ENCODE measurements at places on chromosomes 6 and 20. TPM values are rescaled to one million over a fixed set of nuclear protein-coding genes. Genes with fewer than 3 reads are reported as not detected.

- H3K36me3 ChIP-seq, result no peaks in the 10 kb centered on the region
- no peak for DNase-seq
- H3K4me3 ChIP-seq, result no peak overlapping the region
These were observed 260.3 kb upstream of the MAN1A1 start for GRCh38 chr6:119609865-119610264.

DNA sequence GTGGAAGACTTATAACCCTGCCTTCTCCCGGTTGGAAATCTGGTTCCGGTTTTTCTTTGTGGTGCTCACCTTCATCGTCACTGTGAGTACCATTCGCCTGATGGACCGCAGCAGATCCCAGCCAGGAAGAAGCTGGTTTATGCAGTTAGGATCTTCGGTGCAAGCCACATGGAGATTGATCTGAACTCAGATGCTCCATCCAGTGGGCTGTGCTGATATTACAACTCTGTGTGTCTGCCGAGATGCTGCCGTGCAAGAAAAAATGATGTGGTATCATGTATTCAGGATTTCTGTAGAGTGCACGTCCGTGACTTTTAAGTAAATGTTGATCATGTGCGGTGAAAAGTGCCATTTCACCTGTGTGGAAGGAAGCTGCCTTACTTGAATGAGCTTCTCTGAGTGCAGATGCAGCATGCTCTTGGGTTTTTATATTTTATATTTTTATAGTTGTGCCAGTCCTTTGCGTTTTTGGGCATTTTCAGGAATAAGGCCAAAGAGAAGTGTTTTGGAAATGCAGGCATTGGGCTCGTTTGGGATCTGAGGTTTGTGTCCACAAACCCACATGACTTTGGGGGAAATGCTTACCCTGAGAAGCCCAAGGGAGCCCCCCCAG, 39.2 kb downstream of the DYNLT1 start:
- no peak overlapping the region for H3K4me3 ChIP-seq
- H3K27ac ChIP-seq, result no peak overlapping the region
- no peaks in the 10 kb centered on the region for H3K4me1 ChIP-seq
- H3K27me3 ChIP-seq, result no peaks in the 10 kb centered on the region
- DNase-seq, result peak; percentile 57

Gene SRC
- 41.8 TPM for total RNA-seq

DNA sequence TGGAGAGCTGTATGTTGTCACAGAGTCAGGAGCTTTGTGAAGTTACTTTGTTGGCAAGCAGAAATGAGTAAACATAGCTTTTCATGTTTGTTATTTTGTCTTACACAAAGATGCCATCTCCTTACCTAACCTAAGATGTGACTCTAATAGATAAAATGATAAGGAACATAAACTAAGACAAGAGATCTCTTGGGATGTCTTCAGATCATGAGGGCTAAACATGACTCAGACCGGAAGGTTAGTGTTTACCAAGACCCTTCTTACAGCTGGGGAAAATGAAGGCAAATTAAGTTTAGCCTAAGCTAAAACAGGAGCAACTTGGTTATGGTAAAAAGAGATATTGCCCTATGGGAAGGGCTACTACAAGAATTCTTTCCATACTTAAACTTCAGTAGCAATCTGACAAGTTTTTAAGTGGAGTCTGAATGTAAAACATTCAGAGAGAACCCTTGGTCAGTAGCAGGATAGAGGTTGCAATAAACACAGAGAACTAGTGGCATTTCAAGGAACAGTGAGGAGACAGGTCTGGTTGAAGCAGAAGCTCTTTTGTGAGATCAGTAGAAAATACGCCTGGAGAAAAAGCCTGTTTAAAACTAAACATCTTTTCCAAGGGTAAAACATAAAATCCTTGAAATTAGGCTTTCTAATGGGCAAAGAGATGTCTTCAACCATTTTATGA, 29.9 kb downstream of the SGK1 start:
- H3K36me3 ChIP-seq, result no peaks in the 10 kb centered on the region
- H3K27me3 ChIP-seq, result no peaks in the 10 kb centered on the region
- H3K4me1 ChIP-seq, result no peaks in the 10 kb centered on the region
- DNase-seq, result no peak
- no peak overlapping the region for H3K4me3 ChIP-seq
- H3K27ac ChIP-seq, result no peak overlapping the region

DNA sequence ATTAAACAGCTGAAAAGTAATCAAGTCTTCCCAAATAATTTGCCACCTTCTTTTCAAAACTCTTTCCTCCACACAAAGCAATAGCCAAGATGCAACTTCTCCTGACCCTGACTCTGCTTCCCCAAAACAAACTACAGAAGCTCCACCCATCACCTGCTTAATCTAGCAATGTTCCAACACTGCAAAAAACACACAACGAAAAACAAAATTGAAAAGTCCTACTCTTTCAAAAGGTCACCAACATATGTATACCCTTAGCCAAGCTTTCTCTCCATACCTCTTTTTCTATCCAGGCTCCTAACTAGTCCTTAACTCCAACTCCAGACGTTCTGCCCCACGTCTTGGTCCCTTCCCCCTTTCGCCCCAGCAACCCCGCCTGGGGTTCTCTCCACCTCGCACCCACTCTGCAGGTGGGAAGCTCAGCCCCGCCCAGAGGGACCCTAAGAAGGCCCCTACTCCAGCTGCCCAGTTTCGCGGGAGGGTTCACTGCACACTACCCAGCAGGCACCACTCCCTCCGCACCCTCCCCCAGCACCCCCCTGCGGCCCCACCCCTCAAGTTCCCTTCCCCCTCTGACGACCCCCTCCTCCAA, 717 bp downstream of the CSNK2A1 start:
- H3K27me3 ChIP-seq, result no peaks in the 10 kb centered on the region
- peak overlapping the region; percentile 98 for H3K27ac ChIP-seq
- DNase-seq, result no peak
- H3K36me3 ChIP-seq, result no peaks in the 10 kb centered on the region

DNA sequence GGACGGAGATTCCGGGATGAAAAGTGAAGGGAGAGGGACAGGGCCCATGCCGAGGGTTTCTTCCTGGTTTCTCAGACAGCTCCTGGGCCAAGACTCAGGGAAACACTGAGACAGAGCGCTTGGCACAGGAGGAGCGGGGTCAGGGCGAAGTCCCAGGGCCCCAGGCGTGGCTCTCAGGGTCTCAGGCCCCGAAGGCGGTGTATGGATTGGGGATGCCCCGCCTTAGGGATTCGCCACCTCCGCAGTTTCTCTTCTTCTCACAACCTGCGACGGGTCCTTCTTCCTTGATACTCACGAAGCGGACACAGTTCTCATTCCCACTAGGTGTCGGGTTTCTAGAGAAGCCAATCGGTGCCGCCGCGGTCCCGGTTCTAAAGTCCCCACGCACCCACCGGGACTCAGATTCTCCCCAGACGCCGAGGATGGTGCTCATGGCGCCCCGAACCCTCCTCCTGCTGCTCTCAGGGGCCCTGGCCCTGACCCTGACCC, 55.0 kb upstream of the HLA-A start:
- H3K36me3 ChIP-seq, result no peaks in the 10 kb centered on the region
- H3K4me3 ChIP-seq, result peak overlapping the region; percentile 66
- no peaks in the 10 kb centered on the region for H3K4me1 ChIP-seq
- no peaks in the 10 kb centered on the region for H3K27me3 ChIP-seq
- H3K27ac ChIP-seq, result peak overlapping the region; percentile 98

GRCh38 chr6:44298055-44298803, 14.9 kb downstream of the AARS2 start:
- no peak for DNase-seq
- no peak overlapping the region for H3K4me3 ChIP-seq
- no peak overlapping the region for H3K27ac ChIP-seq
- no peaks in the 10 kb centered on the region for H3K27me3 ChIP-seq
- no peaks in the 10 kb centered on the region for H3K4me1 ChIP-seq
- no peaks in the 10 kb centered on the region for H3K36me3 ChIP-seq

DNA sequence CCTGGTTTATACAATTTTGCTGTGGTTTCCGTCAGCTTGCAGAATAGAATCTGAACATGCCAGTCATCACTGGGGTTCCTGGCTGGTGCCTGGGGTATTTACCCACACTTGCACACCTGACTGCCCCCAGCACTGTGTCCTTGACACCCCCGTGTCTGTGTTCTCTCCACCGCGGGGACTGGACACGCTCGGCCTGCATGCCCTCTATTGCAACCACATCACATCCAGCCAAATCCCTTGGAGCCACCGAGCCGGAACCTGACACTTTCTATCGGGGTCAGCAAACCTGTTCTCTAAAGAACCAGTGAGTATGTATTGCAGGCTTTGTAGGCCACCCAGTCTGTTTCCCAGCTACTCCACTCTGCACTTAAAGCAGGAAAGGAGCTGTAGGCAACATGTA, 527.5 kb downstream of the PRKN start:
- DNase-seq, result no peak
- no peak overlapping the region for H3K4me3 ChIP-seq
- H3K4me1 ChIP-seq, result no peaks in the 10 kb centered on the region
- H3K27ac ChIP-seq, result no peak overlapping the region
- no peaks in the 10 kb centered on the region for H3K36me3 ChIP-seq
- H3K27me3 ChIP-seq, result no peaks in the 10 kb centered on the region

GRCh38 chr6:37244430-37245310, 12.9 kb upstream of the TBC1D22B start:
- DNase-seq, result peak; percentile 85
- H3K36me3 ChIP-seq, result no peaks in the 10 kb centered on the region
- peak overlapping the region; percentile 91 for H3K27ac ChIP-seq
- H3K4me1 ChIP-seq, result peaks cover 15% of the 10 kb centered on the region
- H3K4me3 ChIP-seq, result no peak overlapping the region

- peaks cover 6% of the 10 kb centered on the region for H3K4me1 ChIP-seq
- H3K27ac ChIP-seq, result peak overlapping the region; percentile 74
- peak overlapping the region; percentile 29 for H3K4me3 ChIP-seq
- peak; percentile 28 for DNase-seq
- no peaks in the 10 kb centered on the region for H3K27me3 ChIP-seq
These were observed 1.6 kb downstream of the PRDM1 start for GRCh38 chr6:106087548-106088325.

Gene FAM184A
- total RNA-seq, result 1.8 TPM

DNA sequence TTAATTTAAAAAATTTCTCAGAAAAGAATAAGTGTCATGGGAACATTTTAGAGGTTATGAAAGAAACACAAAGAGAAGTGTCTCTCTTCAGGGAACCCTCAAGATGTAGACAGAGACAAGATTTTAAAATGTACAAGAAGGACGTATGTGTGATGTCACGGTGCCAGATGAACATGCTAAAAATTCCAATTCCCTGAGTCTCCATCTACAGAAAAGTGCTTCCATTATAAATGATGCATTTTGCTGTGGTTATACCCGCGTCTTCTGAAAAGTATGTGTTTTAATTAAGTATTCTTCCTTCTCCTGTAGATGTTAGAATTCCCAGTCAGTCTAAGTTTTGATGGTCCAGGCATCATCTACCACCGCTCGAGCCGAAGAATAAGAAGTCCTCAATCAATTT, 489.1 kb downstream of the PREX1 start:
- H3K4me3 ChIP-seq, result no peak overlapping the region
- DNase-seq, result no peak
- no peaks in the 10 kb centered on the region for H3K4me1 ChIP-seq
- peak overlapping the region; percentile 59 for H3K27ac ChIP-seq

GRCh38 chr20:49619113-49620048, 51.4 kb upstream of the PTGIS start:
- H3K36me3 ChIP-seq, result no peaks in the 10 kb centered on the region
- no peak for DNase-seq
- no peak overlapping the region for H3K27ac ChIP-seq
- H3K4me3 ChIP-seq, result no peak overlapping the region
- H3K27me3 ChIP-seq, result no peaks in the 10 kb centered on the region
- H3K4me1 ChIP-seq, result no peaks in the 10 kb centered on the region

GRCh38 chr6:27297857-27298730, 14.0 kb downstream of the POM121L2 start:
- H3K27me3 ChIP-seq, result no peaks in the 10 kb centered on the region
- no peaks in the 10 kb centered on the region for H3K4me1 ChIP-seq
- no peak for DNase-seq

DNA sequence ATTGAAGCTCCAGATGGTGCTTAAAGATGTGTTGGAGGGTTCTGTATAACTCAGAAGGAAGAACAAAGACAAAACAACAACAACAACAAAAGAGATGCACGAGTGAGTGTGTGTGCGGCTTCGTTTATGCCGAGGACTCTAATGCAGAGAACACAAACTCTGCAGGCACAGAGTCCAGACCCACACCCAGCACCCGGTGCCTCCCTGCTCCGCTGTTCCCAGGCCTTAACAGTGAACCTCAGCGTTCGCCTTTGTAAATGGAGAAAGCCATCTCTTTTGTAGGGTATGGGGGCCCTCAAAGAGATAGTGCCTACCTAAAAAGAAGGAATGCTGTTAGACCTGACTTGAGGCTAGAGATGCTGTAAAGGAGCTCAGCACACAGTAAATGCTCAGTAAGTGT, 243.3 kb downstream of the ERMARD start:
- no peaks in the 10 kb centered on the region for H3K36me3 ChIP-seq
- no peaks in the 10 kb centered on the region for H3K4me1 ChIP-seq
- no peak overlapping the region for H3K27ac ChIP-seq
- DNase-seq, result no peak

Gene PTGIS
- total RNA-seq, result 460 TPM

- no peaks in the 10 kb centered on the region for H3K4me1 ChIP-seq
- no peaks in the 10 kb centered on the region for H3K27me3 ChIP-seq
- H3K27ac ChIP-seq, result no peak overlapping the region
- no peak for DNase-seq
- no peak overlapping the region for H3K4me3 ChIP-seq
These were observed 44.0 kb downstream of the EFCAB8 start for GRCh38 chr20:32902456-32903420.

GRCh38 chr20:50141018-50141675, 12.4 kb downstream of the PEDS1 start:
- H3K4me3 ChIP-seq, result no peak overlapping the region
- no peaks in the 10 kb centered on the region for H3K27me3 ChIP-seq
- H3K36me3 ChIP-seq, result no peaks in the 10 kb centered on the region
- no peaks in the 10 kb centered on the region for H3K4me1 ChIP-seq

DNA sequence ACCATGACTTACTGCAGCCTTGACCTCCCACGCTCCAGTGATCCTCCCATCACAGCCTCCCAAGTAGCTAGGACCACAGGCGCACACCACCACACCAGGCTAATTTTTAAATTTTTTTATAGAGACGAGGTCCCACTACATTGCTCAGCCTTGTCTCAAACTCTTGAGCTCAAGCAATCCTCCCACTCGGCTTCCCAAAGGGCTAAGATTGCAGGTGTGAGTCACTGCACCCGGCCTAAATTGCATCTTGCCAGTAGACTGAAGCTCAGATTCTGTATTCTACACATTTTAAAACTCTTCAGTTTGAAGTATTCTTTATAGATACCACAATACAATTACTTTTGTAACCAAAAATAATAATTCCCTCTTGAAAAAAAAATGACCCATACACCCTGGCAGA, 11.4 kb downstream of the NUDT3 start:
- no peaks in the 10 kb centered on the region for H3K4me1 ChIP-seq
- no peak overlapping the region for H3K27ac ChIP-seq
- no peaks in the 10 kb centered on the region for H3K36me3 ChIP-seq
- no peak overlapping the region for H3K4me3 ChIP-seq
- H3K27me3 ChIP-seq, result no peaks in the 10 kb centered on the region

Gene SIRPB2
- total RNA-seq, result 2.9 TPM

- no peaks in the 10 kb centered on the region for H3K36me3 ChIP-seq
- no peak overlapping the region for H3K4me3 ChIP-seq
- DNase-seq, result no peak
- no peaks in the 10 kb centered on the region for H3K27me3 ChIP-seq
- no peaks in the 10 kb centered on the region for H3K4me1 ChIP-seq
- no peak overlapping the region for H3K27ac ChIP-seq
These were observed 130.4 kb upstream of the QKI start for GRCh38 chr6:163284151-163284550.

- H3K36me3 ChIP-seq, result no peaks in the 10 kb centered on the region
- no peaks in the 10 kb centered on the region for H3K4me1 ChIP-seq
- no peak for DNase-seq
- H3K27me3 ChIP-seq, result no peaks in the 10 kb centered on the region
- H3K27ac ChIP-seq, result no peak overlapping the region
These were observed 7.9 kb downstream of the GNL1 start for GRCh38 chr6:30548375-30548774.
